RWPE2 (cell line): ENCODE measurements at places on chromosomes 16 and 17.

DNA sequence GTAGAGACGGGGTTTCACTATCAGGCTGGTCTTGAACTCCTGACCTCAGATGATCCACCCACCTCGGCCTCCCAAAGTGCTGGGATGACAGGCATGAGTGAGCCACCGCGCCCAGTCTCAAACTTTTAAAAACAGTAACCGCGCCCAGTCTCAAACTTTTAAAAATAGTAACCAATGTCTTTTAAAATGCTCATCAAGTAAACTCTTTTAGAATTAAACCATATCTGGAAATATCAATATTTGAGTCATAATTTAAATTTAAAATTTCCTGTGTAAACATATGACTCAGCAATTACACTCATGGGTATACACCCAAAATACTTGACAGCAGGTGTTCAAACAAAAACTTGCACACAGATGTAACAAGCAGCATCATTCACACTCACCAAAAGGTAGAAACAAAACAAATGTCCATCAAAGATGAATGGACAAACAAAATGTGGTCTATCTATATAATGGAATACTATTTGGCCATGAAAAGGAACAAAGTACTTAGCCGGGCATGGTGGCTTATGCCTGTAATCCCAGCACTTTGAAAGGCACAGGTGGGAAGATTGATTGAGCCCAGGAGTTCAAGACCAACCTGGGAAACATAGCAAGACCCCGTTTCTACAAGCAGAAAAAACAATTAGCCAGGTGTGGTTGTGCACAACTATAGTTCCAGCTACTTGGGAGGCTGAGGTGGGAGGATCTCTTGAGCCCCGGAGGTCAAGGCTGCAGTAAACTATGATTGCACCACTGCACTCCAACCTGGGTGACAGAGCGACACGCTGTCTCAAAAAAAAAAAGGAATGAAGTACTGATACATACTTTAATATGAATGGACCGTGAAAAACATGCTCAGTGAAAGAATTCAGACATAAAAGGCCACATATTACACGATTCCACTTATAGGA lies 20.2 kb downstream of the ENPP7 start:
- no peak for DNase-seq

- no peak for DNase-seq
Measured at GRCh38 chr17:37446027-37446426, 39.3 kb downstream of the TADA2A start.

GRCh38 chr17:21105064-21105894 lies 21.5 kb upstream of the DHRS7B start:
- no peak for DNase-seq

GRCh38 chr17:37025847-37026530 lies 77.2 kb downstream of the AATF start:
- DNase-seq, result no peak

GRCh38 chr17:16953841-16954240 lies 18.1 kb downstream of the TNFRSF13B start:
- no peak for DNase-seq

DNA sequence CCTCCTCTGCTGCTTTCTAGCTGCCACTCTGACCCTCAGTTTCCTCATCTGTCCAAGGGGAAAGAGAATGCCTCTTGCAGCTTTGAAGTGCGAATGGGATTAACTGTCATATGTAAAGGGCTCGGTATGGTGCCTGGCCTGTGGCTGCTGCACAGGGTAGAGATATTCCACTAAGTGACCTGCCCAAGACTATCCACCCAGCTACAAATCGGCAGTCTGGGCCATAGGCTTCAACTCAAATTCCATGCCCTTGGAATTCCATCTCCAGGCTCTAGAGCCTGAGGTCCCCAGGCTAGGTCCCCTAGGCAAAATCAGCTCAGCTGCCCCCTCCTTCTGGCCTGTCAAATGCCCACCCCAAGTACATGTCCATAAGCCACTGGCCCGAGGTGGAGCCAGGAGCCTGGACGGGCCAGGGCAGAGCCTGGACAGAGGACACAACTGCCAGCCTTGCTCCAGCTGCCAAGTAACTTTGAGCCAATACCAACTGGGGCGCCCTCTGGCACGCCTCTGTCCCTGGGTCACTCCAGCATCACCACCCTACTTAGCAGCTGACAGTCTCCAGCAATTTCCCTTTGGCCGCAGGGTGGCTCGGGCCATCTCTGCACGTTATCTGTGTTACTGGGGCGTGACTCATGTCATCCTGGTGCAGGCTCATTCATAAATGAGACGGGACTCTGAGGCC lies 57.2 kb downstream of the SDK2 start:
- DNase-seq, result no peak

DNA sequence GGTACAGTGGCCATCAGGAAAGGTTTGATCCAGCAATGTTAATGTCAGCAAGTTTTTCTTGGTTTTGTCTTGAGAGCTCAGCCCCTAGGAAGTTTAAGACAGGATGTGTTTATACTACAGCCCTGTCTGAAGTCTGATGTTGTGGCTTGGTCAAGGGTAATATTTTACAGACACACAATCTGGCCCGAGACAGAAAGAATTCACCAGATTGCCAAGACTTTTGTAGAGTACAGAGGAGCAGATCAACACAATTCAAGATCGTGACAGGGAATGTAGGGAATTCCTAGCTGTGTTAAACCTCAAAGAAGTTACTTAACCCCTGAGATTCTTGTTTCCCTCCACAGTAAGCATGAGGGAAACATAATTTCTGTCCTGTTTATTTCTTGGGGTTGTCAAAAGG lies 63.1 kb downstream of the SHISA9 start:
- DNase-seq, result no peak

DNA sequence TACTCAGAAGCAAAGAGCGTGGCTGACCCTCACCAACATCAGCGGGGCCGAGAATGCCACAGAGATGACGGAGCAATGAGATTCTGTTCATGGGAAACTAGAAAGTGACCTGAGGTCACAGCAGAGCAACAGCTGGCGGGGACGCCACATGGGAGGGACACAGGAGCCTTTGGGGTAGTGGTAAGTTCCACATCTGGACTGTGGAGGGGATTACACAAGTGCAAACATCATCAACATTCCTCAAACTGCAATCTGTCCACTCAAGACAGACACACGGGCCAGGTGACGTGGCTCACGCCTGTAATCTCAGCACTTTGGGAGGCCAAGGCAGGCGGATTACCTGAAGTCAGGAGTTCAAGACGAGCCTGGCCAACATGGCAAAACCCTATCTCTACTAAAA lies 11.2 kb downstream of the HAGH start:
- no peak for DNase-seq

DNA sequence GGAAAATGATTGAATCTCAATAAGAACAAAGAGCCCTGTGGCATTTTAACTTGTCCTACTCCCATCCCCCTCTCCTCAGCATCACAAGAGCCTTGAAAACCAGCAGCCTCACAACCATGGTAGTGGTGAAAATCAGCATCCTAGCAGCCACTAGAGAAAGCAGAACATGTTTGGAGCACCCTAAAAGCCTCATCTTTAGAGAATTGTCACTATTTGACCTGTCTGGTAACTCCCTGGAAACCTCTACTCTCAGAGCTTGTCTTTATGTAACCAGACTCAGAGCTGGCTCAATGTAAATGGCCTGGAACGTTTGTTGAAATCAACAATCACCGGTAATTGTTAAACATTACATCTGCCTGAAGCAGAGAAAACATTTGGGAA lies 70.8 kb downstream of the MMD start:
- DNase-seq, result no peak

DNA sequence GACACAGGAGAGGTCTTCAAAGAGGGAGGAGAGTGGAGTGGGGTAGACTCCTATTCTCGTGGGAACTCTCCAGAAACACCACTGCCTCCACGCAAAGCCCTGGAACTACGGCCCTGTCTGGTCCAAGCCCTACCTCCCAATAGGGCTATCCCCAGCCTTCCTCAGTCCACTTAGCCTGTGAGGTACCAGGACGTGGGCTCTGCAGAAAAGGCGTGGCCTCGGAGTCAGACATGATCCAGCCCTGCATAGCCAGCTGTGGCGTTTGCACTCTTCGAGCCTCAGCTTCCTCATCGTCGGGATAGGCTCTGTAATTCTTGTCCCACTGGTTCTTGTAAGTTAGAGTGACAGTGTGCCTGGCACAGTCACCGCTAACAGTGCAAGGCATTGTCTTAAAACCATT lies 13.8 kb downstream of the ENDOV start:
- peak; percentile 56 for DNase-seq

- no peak for DNase-seq
Measured at GRCh38 chr16:46718214-46718613, 28.8 kb downstream of the ORC6 start.
